Astrocyte (in vitro differentiated cells and primary cell): ENCODE measurements at places on chromosomes 7 and 10. TPM values are rescaled to one million over a fixed set of nuclear protein-coding genes. Genes with fewer than 3 reads are reported as not detected.

KLLN gene
- total RNA-seq: 1.4 and 1.5 TPM in 2 replicates

LBX1 gene
- total RNA-seq: not detected in 2 replicates

CHAT gene
- 0.12 and 1.00 TPM in 2 replicates for total RNA-seq

CTTNBP2 gene
- total RNA-seq: 3.5 and 4.9 TPM in 2 replicates

STK31 gene
- total RNA-seq: 0.20 and 0.31 TPM in 2 replicates

IFRD1 gene
- 101 TPM in 2 replicates for total RNA-seq

TWIST1 gene
- 5.0 and 5.7 TPM in 2 replicates for total RNA-seq

DNA sequence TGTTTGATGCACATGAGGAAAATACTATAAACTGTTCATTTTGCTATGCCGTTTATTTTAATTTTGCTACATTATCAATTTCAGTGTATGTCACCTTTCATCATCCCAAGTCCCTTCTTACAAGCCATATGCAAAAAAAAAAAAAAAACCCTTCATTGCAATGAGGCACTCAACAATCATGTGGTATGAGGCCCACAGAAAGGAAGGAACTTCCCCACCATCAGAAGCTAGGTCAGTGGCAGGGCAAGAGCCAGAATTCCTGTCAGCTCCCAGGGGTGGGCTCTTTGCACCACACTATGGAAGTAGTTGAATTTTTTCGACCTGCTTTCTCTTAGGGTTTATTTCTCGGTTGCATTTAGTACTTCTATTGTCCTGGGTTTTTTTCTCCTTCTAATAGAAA is 75.4 kb downstream of the NOC3L start:
- no peak overlapping the region for H3K4me3 ChIP-seq
- DNase-seq: no peak
- no peaks in the 10 kb centered on the region for H3K36me3 ChIP-seq
- no peaks in the 10 kb centered on the region for H3K27me3 ChIP-seq
- H3K27ac ChIP-seq: no peak overlapping the region

- no peak for DNase-seq
- H3K27me3 ChIP-seq: peaks cover 8% of the 10 kb centered on the region
- no peaks in the 10 kb centered on the region for H3K4me1 ChIP-seq
- H3K4me3 ChIP-seq: no peak overlapping the region
- no peak overlapping the region for H3K27ac ChIP-seq
- no peaks in the 10 kb centered on the region for H3K36me3 ChIP-seq
Measured at GRCh38 chr10:131313377-131313776, 1.9 kb upstream of the TCERG1L start.

GRCh38 chr10:36534471-36535002 is 590.9 kb upstream of the ANKRD30A start:
- H3K27me3 ChIP-seq: no peaks in the 10 kb centered on the region
- no peak overlapping the region for H3K27ac ChIP-seq
- H3K4me3 ChIP-seq: no peak overlapping the region
- peak; percentile 78 for DNase-seq
- no peaks in the 10 kb centered on the region for H3K36me3 ChIP-seq

DNA sequence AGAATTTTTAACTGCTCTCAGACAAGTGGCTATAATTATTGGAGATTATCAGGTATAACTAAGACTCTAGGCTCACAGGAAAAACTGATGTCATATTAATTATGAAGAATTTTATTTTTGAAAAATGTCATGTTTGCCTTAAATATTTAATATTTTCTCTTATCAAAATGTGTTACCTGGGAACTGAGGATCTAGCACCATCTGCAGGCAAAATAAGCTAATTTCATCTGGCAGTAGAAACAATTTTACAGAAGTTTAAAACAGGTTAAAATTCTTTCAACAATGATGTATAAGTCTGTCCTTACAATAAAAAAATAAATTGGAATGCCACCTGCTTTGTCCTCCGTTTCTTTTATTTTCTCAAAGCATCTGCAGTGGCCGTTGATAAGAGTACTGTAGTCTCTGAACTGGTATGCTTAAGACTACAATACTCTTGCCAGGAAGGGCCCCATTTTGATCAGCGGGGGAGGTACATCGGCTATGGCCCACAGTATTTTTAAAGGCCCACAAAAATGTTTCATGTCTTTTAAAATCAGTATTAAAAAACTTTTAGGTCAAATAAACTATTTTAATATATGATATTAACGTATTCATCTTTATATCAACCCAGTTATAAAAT is 81.3 kb downstream of the VWDE start:
- no peak overlapping the region for H3K4me3 ChIP-seq
- no peaks in the 10 kb centered on the region for H3K4me1 ChIP-seq
- H3K27me3 ChIP-seq: no peaks in the 10 kb centered on the region
- H3K36me3 ChIP-seq: no peaks in the 10 kb centered on the region

DNA sequence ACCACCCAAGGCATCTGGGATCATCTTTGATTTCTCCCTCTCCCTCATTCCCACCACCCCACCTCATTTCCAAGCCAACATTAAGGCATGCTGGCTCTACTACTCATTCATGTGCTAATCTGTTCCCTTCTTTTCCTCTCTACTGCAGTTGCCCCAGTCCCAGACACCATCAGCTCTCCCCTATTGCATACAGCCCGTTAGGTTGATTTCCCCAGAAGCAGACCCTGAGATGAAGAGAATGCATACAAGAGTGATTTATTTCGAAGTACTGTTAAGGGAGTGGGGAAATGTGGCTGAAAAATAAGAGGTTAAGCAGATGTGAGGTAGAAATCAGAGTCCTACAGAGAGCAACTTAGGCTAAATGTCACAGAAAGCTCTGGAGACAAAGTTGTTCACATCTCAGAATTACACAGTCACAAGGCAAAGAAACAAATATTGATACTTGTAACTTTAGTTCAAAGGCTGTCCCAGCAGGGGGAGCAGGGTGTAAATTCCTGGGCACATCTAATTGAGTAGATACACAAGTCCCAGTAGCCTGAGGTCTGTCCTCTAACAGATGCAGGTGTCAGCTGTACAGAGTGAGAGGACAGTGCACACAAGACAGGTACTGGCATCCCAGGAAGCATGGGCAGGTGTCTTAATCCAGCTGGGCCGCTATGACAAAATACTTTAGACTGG is 20.9 kb downstream of the AKR1D1 start:
- H3K27ac ChIP-seq: no peak overlapping the region
- peak; percentile 8 for DNase-seq

DNA sequence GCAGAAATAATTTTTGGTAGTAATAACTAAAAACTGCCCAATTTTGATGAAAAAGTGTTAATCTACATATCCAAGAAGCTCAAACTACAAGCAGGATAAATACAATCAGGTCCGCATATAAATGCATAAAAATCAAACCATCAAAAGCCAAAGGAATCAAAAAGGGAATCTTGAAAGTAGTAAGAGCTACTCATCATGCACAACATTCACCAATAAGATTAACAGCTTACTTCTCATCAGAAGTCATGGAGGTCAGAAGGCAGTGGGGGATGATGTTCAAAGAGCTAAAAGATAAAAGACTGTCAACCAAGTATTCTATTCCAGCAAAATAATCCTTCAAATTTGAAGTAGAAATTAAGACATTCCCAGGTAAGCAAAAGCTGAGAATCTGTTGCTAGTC is 76.4 kb downstream of the CRPPA start:
- H3K27ac ChIP-seq: no peak overlapping the region
- no peak for DNase-seq
- no peaks in the 10 kb centered on the region for H3K36me3 ChIP-seq
- H3K27me3 ChIP-seq: no peaks in the 10 kb centered on the region

- H3K4me3 ChIP-seq: peak overlapping the region; percentile 11
- H3K27ac ChIP-seq: peak overlapping the region; percentile 87
- H3K4me1 ChIP-seq: peaks cover 17% of the 10 kb centered on the region
Measured at GRCh38 chr10:114026189-114027040, 17.3 kb upstream of the ADRB1 start.

GRCh38 chr7:22726907-22727713 is at the start of gene IL6:
IL6 (plus strand) TSS chr7:22727200; CDS start chr7:22727263, 63 bp downstream.
- H3K4me1 ChIP-seq: peaks cover 56% of the 10 kb centered on the region
- peak within 1 kb of the TSS; percentile 66 for H3K4me3 ChIP-seq
- DNase-seq: peak; percentile 95
- peak within 1 kb of the TSS; percentile 98 for H3K27ac ChIP-seq

- no peaks in the 10 kb centered on the region for H3K27me3 ChIP-seq
- peaks cover 19% of the 10 kb centered on the region for H3K4me1 ChIP-seq
- no peak for DNase-seq
- H3K27ac ChIP-seq: no peak overlapping the region
- H3K36me3 ChIP-seq: no peaks in the 10 kb centered on the region
Measured at GRCh38 chr7:32155712-32156111, 85.5 kb upstream of the PDE1C start.

GRCh38 chr7:131848033-131848432 is 291.6 kb upstream of the PODXL start:
- H3K4me3 ChIP-seq: no peak overlapping the region
- DNase-seq: no peak
- H3K27ac ChIP-seq: no peak overlapping the region
- H3K27me3 ChIP-seq: peaks cover 7% of the 10 kb centered on the region
- no peaks in the 10 kb centered on the region for H3K4me1 ChIP-seq

DNA sequence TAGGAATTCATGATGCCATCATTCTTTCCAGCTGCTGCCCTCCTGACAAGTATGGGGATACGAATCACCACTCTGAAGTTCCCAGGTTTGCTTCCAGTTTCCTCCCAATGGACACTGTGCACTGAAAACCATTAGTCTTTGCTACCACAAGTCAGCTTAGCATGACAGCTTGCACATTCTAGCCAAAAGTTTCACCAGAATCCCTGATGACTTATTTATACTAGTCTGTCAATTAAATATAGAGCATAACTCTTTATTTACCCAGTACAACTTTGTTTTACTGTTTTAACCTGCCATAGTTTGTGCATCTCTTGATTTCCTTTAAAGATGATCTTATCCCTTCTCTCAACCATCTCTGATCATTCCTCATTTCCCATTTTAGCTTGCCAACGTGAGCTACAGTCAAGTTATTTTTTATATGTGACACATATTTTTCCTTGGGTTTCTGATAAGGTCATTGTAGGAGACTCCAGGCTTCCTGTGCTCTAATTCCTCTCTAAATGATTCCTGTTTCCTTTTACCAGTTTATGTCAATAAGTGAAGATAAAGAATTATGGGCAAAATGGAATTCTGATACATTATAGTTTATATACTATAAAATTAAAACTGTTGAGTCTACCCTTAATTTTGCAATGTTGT is 167.5 kb upstream of the MEOX2 start:
- H3K4me3 ChIP-seq: no peak overlapping the region
- peaks cover 7% of the 10 kb centered on the region for H3K4me1 ChIP-seq
- H3K27me3 ChIP-seq: no peaks in the 10 kb centered on the region
- no peaks in the 10 kb centered on the region for H3K36me3 ChIP-seq

DNA sequence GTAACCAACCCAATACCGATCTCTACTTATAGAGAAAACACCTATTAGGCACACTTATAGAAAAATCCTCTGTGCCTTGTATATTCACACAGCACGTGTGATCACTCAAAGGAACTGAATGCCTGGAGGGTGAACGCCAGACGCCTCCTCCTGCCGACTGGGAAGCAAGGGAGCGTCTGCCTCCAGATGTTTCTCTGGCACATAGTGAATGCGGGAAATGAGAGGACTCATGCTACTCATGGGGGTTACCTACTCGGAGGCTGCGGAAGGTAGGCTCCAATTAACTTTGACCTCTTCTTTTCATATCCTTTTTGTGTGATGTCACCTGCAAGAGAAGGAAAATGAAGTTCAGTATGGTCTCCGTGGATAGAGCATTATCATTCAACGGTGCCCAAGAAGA is 203.3 kb downstream of the DIP2C start:
- peaks cover 2% of the 10 kb centered on the region for H3K36me3 ChIP-seq
- H3K4me3 ChIP-seq: no peak overlapping the region
- H3K27me3 ChIP-seq: no peaks in the 10 kb centered on the region
- H3K27ac ChIP-seq: no peak overlapping the region
- no peak for DNase-seq

DNA sequence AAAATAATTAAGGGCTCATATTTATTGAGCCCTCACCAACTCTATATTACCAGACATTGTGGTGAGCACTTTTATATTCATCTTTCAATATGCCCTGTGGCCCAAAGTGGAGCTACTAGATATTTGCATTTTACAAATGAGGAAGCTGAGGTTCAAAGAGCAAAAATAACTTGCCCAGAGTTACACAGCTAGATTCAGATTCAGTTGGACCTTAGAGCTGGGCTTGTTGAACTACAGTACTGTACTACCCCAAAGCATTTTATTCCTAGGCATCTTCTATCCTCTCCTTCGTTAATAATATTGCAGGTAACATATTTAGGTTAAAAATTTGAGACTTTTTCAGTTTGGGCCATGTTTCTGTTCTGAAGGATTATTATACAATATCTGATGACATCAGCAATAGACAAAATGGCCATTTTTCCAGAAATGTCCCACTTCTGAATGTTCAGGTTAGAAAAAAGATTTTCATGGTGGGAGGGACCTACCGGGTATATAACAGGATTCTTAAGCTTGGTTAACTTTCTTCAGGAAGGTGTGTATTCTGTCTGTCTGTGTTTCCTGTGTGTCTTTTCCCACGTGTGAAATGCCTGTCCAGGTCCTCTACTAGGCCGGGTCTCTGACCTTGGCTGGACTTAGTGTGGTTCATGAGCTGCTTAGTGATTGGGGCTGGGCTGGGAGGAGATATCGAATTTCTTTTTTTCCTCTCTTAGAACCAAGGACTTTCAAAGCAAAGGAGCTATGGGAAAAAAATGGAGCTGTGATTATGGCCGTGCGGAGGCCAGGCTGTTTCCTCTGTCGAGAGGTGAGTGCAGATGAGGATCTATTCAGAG is 13.6 kb downstream of the PRXL2A start:
- no peaks in the 10 kb centered on the region for H3K27me3 ChIP-seq
- H3K4me3 ChIP-seq: no peak overlapping the region
- H3K27ac ChIP-seq: no peak overlapping the region
- H3K36me3 ChIP-seq: no peaks in the 10 kb centered on the region

- no peak overlapping the region for H3K4me3 ChIP-seq
- no peak for DNase-seq
- no peaks in the 10 kb centered on the region for H3K4me1 ChIP-seq
Measured at GRCh38 chr10:16565604-16566003, 43.9 kb upstream of the C1QL3 start.

GRCh38 chr10:79084012-79084971 is 15.5 kb downstream of the ZMIZ1 start:
- H3K4me3 ChIP-seq: no peak overlapping the region
- peak overlapping the region; percentile 97 for H3K27ac ChIP-seq
- H3K4me1 ChIP-seq: peaks cover 65% of the 10 kb centered on the region
- no peaks in the 10 kb centered on the region for H3K36me3 ChIP-seq
- peak; percentile 74 for DNase-seq

DNA sequence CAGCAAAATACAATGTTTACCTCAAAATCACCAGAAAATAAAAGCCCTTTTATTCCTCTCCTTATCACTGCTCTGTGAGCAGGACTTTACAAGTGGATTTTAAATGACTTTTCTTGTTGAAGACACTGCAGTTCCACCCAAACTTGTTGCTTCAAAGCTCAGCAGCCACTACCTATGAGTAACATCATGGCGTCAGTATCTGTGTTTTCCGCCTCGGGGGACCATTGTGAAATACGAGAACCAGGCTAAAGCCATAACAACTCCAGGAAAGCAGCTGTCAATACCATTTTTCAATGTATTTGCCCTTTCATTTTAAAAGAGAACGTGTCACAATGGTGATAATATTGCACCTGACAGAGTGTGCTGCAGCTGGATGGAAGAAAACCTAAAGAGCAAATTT is 284.0 kb upstream of the RNF32 start:
- H3K27me3 ChIP-seq: no peaks in the 10 kb centered on the region
- no peak for DNase-seq
- no peak overlapping the region for H3K4me3 ChIP-seq
